ENCODE measurements at places on chromosomes 5 and 9. TPM values are rescaled to one million over a fixed set of nuclear protein-coding genes. Genes with fewer than 3 reads are reported as not detected.

Gene LCN1
- not detected for total RNA-seq

Gene TMEM252
- not detected for total RNA-seq

Gene PCDHGC3
- total RNA-seq: 40.8 TPM

Gene NUTM2G
- total RNA-seq: not detected

Measured in cardiac atrium fibroblast (primary cell).